ENCODE measurements at places on chromosomes 1 and 21. TPM values are rescaled to one million over a fixed set of nuclear protein-coding genes. Genes with fewer than 3 reads are reported as not detected.

DNA sequence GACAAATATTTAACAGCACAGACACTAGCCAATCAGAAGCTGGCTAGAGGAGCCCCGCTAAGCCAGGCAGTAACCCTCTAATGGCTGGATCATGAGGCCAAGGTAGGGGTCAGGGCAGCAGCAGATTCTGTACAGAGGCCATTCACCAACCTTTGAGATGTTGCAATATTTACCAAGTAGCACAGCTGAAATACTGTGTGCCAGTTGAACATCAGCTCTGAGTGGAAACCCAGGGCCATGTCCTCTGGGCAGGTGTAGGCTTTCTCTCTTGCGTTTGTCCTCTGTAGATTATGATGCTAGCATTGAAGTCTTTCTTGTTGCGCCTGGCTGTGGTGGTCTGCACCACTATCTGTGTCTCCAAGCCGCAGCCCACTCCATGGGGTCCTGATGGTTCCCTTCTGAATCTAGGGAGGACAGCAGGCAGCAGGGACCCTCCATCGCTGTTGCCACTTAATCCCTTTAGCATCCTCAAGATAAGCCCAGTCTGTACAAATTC lies 2.5 kb upstream of the COG2 start:
- H3K27ac ChIP-seq: no peak overlapping the region
- no peak for DNase-seq
- peaks cover 24% of the 10 kb centered on the region for H3K27me3 ChIP-seq
- H3K36me3 ChIP-seq: peaks cover 4% of the 10 kb centered on the region
- H3K4me1 ChIP-seq: peaks cover 33% of the 10 kb centered on the region

- H3K4me1 ChIP-seq: no peaks in the 10 kb centered on the region
- DNase-seq: no peak
- no peaks in the 10 kb centered on the region for H3K27me3 ChIP-seq
- no peak overlapping the region for H3K27ac ChIP-seq
- peaks cover 20% of the 10 kb centered on the region for H3K36me3 ChIP-seq
These were observed 89.8 kb downstream of the TMEM200B start for GRCh38 chr1:29033829-29034466.

DNA sequence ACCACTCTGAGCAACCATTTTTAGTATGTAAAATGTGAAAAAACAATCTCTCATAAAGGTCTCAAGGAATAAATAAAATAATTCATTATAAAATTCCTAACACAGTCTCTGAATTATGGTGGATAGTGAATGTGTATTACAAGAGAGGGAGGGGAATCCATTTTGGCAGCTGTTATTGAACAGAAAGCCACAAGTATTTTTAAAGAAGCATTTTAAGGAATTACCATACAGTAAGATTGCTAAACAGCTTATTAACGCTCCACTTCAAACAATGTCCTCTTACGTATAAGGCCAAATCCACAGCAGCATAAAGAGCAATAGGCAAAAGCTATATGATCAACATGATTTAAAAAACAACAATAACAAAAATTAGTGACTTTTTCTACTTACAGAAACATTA lies 18.4 kb downstream of the PIGK start:
- H3K4me1 ChIP-seq: peaks cover 17% of the 10 kb centered on the region

GRCh38 chr21:15966231-15966630 lies 236.4 kb downstream of the USP25 start:
- H3K27ac ChIP-seq: no peak overlapping the region
- H3K27me3 ChIP-seq: no peaks in the 10 kb centered on the region
- H3K4me1 ChIP-seq: no peaks in the 10 kb centered on the region
- H3K36me3 ChIP-seq: no peaks in the 10 kb centered on the region

DNA sequence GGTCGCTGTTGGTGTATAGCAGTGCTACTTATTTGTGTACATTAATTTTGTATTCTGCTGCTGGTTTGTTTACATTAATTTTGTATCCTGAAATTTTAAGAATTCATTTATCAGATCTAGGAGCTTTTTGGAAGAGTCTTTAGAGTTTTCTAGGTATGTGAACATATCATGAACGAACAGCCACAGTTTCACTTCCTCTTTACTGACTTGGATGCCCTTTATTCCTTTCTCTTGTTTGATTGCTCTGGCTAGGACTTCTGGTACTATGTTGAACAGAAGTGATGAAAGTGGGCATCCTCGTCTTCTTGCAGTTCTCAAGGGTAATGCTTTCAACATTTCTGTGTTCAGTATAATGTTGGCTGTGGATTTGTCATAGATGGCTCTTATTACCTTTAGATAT lies 1757.9 kb downstream of the BRINP3 start:
- H3K27me3 ChIP-seq: no peaks in the 10 kb centered on the region
- no peaks in the 10 kb centered on the region for H3K4me1 ChIP-seq
- H3K4me3 ChIP-seq: no peak overlapping the region
- no peak overlapping the region for H3K27ac ChIP-seq
- no peak for DNase-seq

DNA sequence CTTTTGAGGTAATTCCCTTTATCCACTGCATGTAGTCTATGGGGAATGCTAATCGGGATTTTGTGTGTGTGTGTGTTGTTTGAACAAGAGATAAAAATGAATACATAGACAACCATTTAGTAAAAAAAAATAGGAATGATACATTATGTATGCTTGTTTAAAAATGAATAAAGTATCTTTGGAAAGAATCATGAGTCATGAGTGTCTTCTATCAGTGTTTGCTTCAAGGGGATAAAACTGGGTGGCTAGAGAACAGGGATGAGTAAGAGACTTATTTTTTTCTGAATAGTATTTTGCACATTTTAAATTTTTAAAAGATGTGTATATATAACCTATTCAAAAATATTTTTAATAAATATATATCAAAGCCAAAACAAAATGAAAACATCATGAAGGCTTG lies 839.4 kb upstream of the ADGRL4 start:
- H3K4me3 ChIP-seq: no peak overlapping the region
- H3K27ac ChIP-seq: no peak overlapping the region
- DNase-seq: no peak

- H3K27ac ChIP-seq: no peak overlapping the region
- H3K4me1 ChIP-seq: peaks cover 5% of the 10 kb centered on the region
- DNase-seq: no peak
- H3K36me3 ChIP-seq: no peaks in the 10 kb centered on the region
- H3K27me3 ChIP-seq: no peaks in the 10 kb centered on the region
These were observed 28.1 kb downstream of the AHDC1 start for GRCh38 chr1:27575840-27576331.

- DNase-seq: no peak
- no peak overlapping the region for H3K27ac ChIP-seq
- peaks cover 14% of the 10 kb centered on the region for H3K27me3 ChIP-seq
- no peaks in the 10 kb centered on the region for H3K36me3 ChIP-seq
These were observed 48.0 kb upstream of the LRRC52 start for GRCh38 chr1:165495858-165496205.

DNA sequence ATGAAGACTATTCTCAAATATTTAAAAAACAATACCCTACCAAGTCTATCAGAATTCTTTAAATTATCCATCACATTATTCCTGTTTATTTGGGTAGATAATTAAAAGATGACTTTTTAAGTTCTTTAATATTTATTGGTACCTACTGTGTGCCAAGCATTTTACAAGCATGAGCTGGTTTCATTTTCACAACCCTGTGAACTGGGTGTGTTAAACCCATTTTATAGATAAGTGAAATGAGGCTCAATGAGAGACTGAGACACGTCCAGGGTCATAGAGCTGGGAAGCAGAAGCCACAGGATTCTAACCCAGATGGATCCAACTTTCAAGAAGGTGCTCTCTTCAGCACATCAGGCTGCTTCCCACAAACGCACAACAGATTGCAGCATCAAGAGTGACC lies 12.3 kb downstream of the LRRN2 start:
- no peak overlapping the region for H3K4me3 ChIP-seq
- H3K27me3 ChIP-seq: no peaks in the 10 kb centered on the region
- DNase-seq: no peak

DNA sequence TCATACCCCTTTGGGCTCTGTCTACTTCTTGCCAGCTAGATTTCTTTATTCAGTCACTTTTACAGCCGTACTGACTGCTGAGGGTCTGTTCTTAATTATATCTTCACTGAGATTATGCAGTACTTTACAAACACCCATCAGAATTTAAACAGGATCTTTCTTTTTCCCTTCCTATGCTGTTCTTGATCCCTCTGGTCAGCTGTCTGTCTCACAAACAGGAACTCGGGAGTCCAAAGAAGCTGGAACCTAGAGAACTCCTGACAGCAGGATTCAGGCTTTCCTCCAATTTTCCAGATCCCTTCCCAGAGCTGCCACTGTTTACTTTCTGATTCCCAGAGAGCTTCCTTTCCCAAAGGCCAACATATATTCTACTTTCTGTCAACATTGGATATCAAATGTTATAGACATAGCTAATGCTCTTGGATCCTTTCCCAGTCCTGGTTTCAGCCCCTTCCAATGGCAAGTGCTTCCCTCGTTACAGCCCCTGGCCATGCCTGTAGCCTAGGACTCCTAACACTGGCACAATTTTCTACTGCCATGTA lies 59.5 kb downstream of the ATP2B4 start:
- no peak for DNase-seq
- H3K4me3 ChIP-seq: no peak overlapping the region
- H3K4me1 ChIP-seq: peaks cover 29% of the 10 kb centered on the region
- no peaks in the 10 kb centered on the region for H3K27me3 ChIP-seq
- H3K36me3 ChIP-seq: peaks cover 20% of the 10 kb centered on the region
- peak overlapping the region; percentile 0 for H3K27ac ChIP-seq

DNA sequence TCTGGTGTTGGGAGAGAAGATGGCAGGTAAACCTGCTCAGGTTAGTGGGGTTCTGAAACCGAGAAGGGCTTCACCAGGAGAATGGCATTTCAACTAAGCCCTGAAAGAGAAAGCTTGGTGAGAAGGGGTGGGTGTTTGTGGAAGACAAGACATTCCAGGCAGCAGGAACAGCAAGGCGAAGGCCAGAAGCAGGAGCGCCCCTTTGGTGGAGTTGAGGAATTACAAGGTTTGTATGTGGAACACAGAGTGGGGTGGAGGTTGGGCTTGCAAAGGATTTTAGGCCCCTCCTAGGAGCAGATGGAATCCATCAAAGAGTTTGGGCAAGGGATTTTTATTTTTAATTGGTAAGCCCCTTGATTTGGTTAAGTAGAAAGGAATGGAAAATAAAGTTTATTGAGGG lies 24.8 kb upstream of the ELOA start:
- no peak overlapping the region for H3K4me3 ChIP-seq
- H3K36me3 ChIP-seq: no peaks in the 10 kb centered on the region
- no peak overlapping the region for H3K27ac ChIP-seq
- H3K27me3 ChIP-seq: no peaks in the 10 kb centered on the region
- H3K4me1 ChIP-seq: peaks cover 24% of the 10 kb centered on the region

DNA sequence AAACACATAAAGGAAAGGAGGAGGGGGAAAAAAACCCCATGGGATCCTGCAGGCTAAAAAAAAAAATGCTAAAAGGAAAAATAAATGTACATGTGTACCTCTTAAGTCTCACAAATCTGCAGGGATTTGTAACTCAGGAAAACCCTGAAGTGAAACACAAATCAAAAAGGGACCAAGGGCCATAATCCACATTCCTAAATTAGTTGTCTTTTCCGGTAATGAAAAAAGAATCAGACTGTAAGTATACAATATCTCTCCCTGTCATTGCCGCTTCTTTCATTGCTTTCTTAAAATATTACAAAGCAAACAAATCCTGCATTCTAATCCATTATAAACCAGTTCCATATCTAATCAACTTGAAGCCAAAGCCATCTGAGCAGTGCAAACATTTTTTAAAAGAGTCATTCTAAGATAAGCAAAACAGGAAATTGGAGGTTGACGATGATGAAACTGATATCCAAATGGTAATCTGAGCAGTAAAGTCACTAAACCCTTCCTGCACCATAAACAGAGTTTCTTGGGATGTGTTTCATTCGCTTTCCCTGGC lies 58.7 kb upstream of the SIM2 start:
- DNase-seq: no peak
- no peak overlapping the region for H3K4me3 ChIP-seq
- H3K27me3 ChIP-seq: peaks cover 4% of the 10 kb centered on the region

GRCh38 chr1:207079706-207080241 lies 8.9 kb upstream of the C4BPB start:
- H3K4me1 ChIP-seq: peaks cover 3% of the 10 kb centered on the region
- no peak overlapping the region for H3K4me3 ChIP-seq
- peaks cover 12% of the 10 kb centered on the region for H3K27me3 ChIP-seq
- DNase-seq: no peak
- no peak overlapping the region for H3K27ac ChIP-seq
- H3K36me3 ChIP-seq: no peaks in the 10 kb centered on the region

DNA sequence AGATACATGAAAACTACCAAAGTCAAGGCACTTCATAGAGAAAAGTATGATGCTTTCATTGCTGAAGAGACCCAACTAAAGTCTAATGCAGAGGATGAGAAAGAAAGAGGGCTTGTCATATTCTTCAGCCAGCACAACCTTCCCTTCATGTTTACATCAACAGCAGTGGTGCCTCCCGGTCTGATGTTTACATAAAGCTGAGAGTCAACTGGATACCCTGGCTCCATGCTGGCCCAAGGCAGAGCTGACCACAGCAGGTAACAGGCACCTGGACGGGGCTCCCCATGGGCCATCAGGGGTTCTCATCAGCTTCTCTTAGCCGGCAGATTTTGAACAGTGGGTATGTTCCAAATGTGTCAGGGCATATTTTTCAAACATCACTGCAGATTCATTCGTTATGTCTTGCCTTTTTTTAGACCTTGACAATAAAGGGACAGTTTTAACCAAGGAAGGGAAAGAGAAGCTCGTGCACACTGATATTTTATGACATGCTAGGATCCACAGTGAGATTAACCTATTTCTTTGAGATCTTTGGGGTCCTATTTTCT lies 117.1 kb downstream of the NRIP1 start:
- H3K4me3 ChIP-seq: no peak overlapping the region
- H3K27me3 ChIP-seq: peaks cover 2% of the 10 kb centered on the region
- DNase-seq: no peak
- H3K27ac ChIP-seq: no peak overlapping the region

DNA sequence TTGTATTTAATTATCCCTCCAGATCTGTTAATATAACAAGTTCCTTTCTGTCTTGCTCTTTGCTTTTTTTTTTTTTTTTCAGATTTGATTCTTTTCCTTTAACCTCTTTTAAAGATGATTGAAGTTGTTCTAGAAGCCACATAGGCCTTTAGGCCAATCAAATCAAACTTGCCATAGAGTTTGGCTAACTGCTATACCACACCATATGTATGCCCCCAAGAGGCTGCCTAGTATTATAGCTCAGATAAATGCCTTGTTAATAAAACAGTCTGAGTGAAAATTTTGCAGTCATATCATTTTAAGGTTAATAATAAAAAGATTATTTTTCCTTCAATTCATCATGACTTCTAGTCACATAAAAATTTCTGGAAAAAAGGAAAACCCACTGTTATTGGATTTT lies 696.0 kb upstream of the CHRM3 start:
- no peaks in the 10 kb centered on the region for H3K36me3 ChIP-seq
- no peaks in the 10 kb centered on the region for H3K4me1 ChIP-seq
- no peak overlapping the region for H3K27ac ChIP-seq
- no peaks in the 10 kb centered on the region for H3K27me3 ChIP-seq
- DNase-seq: no peak

GRCh38 chr1:65409314-65409713 lies 11.2 kb upstream of the LEPR start:
- no peaks in the 10 kb centered on the region for H3K36me3 ChIP-seq
- no peak overlapping the region for H3K27ac ChIP-seq
- no peak overlapping the region for H3K4me3 ChIP-seq
- H3K27me3 ChIP-seq: peaks cover 4% of the 10 kb centered on the region

Gene DDI2
- total RNA-seq: 30.2 TPM

Gene CDK11B
- total RNA-seq: 36.3 TPM

Gene SLAMF8
- total RNA-seq: 0.70 TPM

Gene CCDC30
- 1.3 TPM for total RNA-seq

Gene AMY1B
- not detected for total RNA-seq

Measured in activated CD4-positive, alpha-beta T cell treated with anti-CD3 and anti-CD28 coated beads for 36 hours (primary cell).